Heart right ventricle (tissue), 16 donors: ENCODE measurements at places on chromosomes 6 and 20. TPM values are rescaled to one million over a fixed set of nuclear protein-coding genes. Genes with fewer than 3 reads are reported as not detected.

Gene CD24
- 0.42 TPM for polyA plus RNA-seq

Gene SLC22A2
- not detected for polyA plus RNA-seq

Gene TRIM31
- polyA plus RNA-seq, result not detected

Gene LY6G6C
- polyA plus RNA-seq, result not detected

Gene BPI
- polyA plus RNA-seq, result 0.01 TPM

Gene C6orf141
- 1.5 TPM for polyA plus RNA-seq

Gene SEMG2
- not detected for polyA plus RNA-seq
